Stimulated activated CD8-positive, alpha-beta memory T cell treated with anti-CD3 and anti-CD28 coated beads, Interleukin-4, amount 100 ng/mL, for 1 hour (primary cell): ENCODE measurements at places on chromosomes 1 and 21.
A peak's percentile ranks its signal among the peaks of the same experiment; 100 is the strongest.

- no peak for DNase-seq
These were observed 18.3 kb upstream of the PADI4 start for GRCh38 chr1:17289721-17290120.

- DNase-seq = no peak
These were observed 50.4 kb downstream of the RERE start for GRCh38 chr1:8767006-8767405.

DNA sequence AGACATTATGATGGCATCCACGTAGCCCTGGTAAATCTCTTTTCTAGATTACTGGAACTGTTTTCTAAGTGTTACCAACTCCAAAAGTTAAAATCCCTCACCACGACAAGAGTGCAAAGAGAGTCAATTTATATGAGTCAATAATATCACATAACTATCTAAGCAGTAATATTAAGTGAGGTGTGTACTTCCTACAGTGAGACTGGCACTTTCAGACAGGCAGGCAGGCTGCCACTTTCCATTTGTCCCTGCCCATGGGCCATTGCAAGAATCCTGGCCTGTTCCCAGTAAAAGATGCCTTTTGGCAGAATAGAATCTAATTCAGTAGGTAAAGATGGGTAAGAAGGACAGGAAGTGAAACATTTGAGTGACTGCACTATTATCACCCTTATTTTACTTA lies 355.6 kb downstream of the PTBP2 start:
- DNase-seq = no peak

GRCh38 chr1:51729824-51730301 lies 113.0 kb downstream of the OSBPL9 start:
- no peak for DNase-seq

DNA sequence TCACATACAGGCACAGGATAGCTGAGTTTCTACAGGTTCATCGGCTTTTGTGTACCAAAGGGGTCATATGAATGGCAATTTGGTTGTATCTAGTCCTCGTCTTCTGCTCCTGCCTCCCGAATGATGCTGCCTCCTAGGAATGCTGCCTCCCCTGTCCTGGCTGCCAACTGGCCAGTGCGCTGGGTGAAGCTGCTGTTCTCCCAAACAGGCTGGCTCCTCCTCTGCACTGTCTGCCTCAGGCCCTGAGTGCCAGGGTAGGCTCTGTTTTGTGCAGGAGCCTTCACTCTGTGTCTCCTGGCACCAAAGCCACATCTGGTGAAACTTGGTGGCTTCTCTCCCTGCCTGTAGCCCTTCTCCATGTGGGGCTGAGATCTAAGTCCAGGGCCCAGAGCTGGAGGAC lies 60.3 kb downstream of the RHOU start:
- DNase-seq = no peak

DNA sequence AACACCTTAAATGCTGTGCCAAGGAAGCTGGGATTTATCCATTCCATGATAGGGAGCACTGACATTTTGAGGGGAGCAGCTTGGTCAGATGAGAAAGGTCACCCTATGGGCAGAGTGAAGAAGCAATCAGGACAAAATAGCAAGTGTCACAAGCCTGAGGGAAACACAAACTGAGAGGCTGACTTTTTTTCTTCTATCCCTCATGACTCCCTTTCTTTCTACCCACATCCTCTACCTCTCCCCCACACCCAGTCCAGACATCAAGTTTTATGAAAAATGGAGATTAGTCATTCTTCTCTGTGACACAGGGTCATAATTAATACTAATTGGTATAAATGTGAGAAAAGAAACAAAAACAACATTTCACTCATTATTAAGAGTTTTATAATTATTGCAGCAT lies 103.1 kb downstream of the SLC25A24 start:
- DNase-seq = no peak

DNA sequence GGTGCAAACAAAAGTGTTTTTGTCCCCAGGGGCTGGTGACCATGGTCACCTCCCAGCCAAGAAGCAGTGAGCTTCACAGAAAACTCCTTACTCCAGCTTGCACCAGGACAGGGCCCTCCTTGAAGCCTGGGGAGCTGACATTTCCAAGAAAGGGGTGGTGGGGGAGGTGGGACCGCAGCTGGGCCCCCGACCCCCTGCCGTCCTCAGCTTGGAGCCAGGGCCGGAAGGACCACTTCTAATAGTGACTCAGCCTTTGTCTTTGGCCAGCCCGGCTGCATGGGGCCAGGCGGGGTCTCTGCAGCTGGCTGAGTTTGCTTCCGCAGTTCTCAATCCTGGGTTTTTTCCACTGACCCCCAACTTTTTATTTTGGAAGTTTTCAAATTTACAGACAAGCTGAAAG lies 136.5 kb upstream of the POU3F1 start:
- no peak for DNase-seq

- no peak for DNase-seq
These were observed 354.3 kb downstream of the SRGAP2C start for GRCh38 chr1:121538943-121539575.

DNA sequence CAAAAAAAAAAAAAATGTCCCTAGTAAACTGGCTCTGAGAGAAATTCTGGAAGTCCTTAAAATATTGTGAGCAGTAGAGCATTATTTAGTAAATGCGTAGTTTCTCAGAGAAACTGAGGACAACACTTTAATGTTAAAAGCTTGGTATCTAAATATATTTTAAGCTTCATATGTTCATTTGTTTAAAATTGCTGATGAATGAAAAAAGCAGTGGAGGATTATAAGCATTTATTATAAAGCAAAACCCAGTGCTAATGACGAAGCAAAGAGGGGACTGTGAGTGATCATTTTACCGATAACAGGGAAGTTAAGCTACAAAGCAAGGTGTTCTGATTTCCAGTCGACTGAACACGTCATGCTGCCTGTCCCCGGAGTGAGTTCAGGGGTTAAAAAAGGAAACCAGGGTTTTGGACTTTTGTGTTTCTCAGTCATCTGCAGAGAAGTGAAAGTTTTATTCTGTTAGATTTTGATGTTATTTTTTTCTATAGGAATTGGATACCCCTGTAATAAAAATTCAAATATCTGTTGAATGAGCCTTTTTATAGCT lies 64.5 kb upstream of the SCCPDH start:
- DNase-seq = no peak

- no peak for DNase-seq
These were observed 398.2 kb downstream of the NCAM2 start for GRCh38 chr21:21396424-21396823.

DNA sequence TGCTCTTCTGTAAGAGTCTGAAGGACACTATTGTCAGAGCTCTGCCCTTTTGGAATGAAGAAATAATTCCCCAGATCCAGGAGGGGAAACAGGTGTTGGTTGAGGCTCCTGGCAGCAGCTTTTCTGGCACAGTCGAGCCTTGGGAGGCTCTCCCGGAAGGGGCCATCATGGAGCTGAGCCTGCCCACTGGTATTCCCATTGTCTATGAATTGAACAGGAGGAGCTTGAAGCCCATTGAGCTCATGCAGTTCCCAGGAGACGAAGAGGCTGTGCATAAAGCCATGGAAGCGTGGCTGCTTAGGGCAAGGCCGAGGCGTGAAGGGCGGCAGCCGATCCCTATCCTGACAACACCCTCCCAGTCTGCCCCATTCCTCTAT lies 26.6 kb downstream of the UBE4B start:
- DNase-seq = no peak

DNA sequence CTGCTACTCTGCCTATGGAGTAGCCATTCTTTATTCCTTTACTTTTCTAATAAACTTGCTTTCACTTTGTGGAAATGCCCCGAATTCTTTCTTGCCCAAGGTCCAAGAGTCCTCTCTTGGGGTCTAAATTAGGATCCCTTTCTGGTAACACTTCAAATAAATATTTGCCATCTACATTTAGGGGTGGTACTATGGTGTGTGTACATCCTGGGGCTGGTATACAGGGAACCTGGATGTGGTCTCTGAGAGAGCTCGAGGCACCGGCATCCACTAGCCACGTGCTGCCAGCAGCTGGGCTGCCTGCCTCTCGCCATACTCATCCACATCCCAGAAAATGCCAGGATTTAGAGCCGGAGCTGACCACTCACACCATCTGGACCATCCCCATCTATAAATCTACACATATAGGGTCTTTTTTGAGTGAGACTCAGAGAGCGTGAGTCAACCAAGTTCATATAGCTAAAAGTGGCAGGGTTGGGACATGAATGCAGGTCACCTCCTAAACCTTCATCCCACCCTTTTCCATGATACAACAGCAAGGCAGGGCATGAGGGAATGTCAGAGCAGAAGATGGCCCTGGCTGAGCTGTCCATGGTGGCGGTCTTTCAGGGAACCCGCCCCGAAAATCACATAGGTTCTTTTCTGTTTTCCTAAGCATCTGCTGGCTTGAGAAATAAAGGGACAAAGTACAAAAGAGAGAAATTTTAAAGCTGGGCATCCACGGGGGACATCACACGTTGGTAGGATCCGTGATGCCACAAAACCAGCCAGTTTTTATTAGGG lies 76.6 kb upstream of the F3 start:
- no peak for DNase-seq

GRCh38 chr1:54976747-54977146 lies 3.7 kb upstream of the TMEM61 start:
- no peak for DNase-seq

DNA sequence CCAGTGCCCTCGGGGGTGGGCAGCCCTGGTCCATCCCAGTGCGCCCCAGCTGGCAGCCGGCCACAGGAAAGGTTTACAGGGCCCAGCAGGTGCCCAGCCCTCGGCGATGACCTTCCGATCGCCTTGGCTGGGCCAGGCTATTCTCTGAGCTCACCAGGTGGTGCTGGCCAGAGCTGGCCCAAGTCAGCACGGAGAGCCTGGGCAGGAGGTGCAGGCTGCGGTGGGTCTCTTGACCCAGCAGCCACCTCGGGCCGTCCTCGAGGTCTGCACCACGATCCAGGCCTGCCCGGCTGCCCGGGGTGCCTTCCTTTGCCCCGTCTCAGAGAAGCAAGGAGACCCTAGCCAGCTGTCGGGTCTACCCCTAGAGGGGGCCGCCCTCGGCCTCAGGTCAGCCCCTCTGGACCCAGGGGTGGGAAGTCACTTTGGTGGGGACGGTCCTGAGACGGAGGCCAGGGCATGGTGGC lies 370 bp downstream of the PERM1 start:
- DNase-seq = no peak

DNA sequence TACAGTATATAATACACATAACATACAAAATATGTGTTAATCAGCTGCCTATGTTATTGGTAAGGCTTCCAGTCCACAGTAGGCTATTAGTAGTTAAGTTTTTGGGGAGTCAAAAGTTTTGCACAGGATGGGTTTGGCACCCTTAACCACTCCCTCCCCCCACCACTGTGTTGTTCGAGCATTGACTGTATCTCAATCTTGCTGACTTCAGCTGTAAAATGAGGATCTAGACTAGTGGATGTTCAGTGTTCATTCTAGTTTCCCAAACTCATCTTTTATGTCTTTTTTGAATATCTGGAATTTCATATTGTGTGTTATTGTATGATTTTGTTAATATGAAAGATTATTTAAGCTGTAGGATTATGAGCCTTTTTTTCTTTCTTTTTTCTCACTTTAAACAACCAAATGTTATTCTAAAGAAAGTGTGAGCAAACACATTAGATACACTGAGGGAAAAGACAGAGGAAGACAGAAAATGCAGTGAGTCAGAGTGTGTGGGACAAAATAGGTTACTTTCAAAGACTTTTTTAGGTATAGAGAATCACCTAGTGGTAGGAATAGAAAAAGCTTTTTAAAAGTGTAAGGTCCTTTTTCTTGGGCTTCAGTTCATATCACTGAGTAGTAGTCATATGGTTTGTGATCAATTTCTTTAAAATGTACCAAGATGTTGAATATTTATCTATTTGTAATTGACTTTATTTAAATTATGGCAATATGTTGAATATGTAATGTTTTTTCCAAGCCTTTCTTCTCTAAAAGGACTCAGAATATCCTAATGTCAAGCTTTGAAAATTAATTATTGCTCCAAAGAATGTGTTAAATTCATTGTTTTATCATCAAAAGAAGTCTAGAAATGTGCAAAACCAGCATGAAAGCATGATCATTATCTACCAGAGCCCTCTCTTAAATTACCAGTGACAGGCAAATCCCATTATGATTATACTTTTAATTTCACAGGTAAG lies 17.9 kb upstream of the CENPF start:
- DNase-seq = no peak

DNA sequence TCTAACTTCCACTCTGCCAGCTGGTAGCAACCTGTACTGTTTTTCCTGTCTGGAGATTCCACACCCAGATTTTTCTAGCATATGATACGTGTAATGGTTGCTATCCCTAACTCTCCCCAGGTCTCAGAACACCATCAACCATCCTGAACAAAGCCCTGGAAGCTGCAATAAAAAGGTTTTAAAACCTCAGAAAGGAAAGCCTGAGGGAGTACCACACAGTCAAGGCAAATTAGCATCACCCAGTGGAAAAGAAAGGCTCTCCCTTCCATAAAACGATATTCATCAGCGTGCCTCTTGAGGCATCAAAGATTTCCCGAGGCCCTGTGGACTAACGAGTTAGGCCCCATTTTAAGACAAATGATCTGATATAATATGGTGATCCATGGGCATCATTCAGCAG lies 421.0 kb downstream of the ADGRL2 start:
- no peak for DNase-seq

- no peak for DNase-seq
These were observed 15.4 kb downstream of the AMPD2 start for GRCh38 chr1:109634771-109635750.

DNA sequence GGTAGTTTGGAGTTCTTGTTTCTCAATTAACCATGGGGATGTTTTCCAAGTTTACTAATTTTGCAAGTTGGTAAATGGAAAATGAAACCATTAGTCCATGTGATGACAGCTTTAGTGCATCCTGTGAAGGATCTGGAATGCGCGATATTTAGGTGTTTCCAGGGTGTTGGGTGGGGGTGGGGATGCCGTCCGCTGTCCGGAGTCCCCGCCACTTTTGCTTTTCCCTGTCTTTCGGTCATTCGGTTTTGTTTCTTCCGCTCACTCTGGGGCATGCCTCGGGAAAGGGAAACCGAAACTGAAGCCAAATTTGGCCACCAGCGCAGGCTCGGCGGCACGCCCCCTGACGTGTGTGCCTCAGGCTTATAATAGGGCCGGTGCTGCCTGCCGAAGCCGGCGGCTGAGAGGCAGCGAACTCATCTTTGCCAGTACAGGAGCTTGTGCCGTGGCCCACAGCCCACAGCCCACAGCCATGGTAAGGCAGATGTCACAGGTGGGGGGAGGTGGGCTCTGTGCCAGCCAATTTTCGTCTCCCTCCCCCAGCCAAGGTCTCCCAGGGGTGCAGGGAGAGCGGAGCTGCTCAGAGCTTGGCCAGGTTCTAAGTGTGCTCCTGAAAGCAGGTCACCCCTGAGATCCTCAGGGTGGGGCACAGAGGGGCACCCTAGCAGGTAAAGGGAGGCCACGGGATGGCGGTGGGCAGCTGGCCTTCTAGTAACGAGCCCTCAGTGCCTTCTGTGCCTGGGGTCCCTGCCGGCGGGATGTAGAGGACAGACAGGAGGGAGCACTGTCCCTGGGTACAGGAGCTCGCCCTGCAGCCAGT lies at the start of gene ISG15:
Gene ISG15 (plus strand): TSS at position 393 of the 817 bp plus-strand sequence. CDS start 77 bp downstream, at position 470.
- DNase-seq = peak; percentile 80

DNA sequence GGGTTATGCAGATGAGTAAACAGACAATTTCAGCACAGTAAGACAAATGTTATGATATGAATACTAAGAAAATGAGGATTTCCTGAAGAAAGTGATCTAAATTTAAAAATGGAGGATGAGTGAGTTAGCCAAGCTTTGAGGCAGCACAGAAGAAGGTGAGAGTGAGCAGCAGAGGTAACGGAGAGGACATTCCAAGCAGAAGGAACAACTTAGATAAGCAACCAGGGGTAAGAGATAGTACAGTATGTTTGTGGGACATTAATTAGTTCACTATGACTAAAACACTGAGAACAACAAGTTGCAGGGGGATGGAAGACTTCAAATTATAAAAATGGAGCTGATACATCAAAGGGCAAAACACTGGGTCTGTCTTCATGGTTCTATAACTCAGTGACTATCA lies 22.8 kb downstream of the PRPF38A start:
- no peak for DNase-seq

- DNase-seq = no peak
These were observed 6.6 kb upstream of the MMP23B start for GRCh38 chr1:1625404-1625775.
